ENCODE measurements at places on chromosomes 13 and 19.

GRCh38 chr13:26735677-26736076 is 24.9 kb downstream of the GPR12 start:
- no peak for DNase-seq

- no peak for DNase-seq
Measured at GRCh38 chr13:107395927-107396662, 819.2 kb downstream of the LIG4 start.

- DNase-seq, result no peak
Measured at GRCh38 chr19:6041991-6042481, 64.1 kb upstream of the RANBP3 start.

- DNase-seq, result no peak
Measured at GRCh38 chr19:2332341-2333026, 4.0 kb downstream of the SPPL2B start.

- no peak for DNase-seq
Measured at GRCh38 chr13:47372751-47373150, 475.9 kb upstream of the HTR2A start.

- DNase-seq, result no peak
Measured at GRCh38 chr19:17352608-17353280, 15.4 kb downstream of the GTPBP3 start.

DNA sequence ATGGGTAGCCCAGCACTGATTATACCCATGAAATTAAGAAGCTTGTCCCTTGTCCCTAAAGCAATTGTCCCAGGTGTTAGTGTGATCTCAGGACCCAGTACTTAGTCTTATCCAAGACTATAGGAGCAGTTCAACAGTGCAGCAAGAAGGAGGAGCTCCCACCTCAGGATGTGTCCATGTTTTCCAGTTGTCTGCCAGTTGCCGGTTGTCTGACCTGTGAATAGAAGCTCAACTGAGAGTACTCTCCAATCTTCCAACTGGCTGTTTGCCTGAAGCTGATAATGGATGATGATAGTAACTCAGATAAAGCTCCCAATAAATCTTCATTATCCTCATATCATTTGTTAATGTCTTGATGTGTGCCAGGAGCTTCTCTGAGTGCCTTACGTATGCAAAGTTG is 107.2 kb upstream of the HTR2A start:
- no peak for DNase-seq

Measured in NCI-H1417 treated with DMSO at 0.1 percent for 48 hours (cell line).